Activated CD4-positive, alpha-beta T cell treated with anti-CD3 and anti-CD28 coated beads, Interleukin-2, amount 50 U/mL, for 24 hours (primary cell): ENCODE measurements at places on chromosomes 6 and 20.
A peak's percentile ranks its signal among the peaks of the same experiment; 100 is the strongest.

DNA sequence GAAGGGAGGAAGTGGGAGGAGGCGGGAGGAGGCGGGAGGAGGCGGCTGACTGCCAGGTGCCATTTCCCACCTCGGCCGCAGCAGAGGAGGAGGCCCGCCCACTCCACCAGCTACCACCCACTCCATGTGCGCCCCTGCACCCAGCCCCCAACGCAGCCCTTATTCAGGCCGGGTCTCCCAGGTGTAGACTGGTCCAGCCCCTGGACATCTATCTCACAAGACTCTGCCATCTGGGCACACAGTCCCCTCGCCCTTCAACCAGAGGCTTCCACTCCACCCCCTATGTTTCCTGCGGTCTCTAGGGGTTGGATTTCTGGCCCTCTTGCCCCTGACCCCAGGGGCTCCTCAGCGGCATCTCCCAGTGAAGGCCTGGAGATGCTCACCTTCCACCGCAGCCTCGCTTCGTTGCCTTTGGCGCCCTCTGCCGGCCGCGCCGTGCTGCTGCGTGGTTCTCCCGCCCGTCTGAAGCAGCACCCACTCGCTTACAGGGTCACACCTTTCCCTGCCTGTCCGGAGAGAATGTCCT lies 32.6 kb upstream of the FAM83D start:
- DNase-seq = peak; percentile 71

DNA sequence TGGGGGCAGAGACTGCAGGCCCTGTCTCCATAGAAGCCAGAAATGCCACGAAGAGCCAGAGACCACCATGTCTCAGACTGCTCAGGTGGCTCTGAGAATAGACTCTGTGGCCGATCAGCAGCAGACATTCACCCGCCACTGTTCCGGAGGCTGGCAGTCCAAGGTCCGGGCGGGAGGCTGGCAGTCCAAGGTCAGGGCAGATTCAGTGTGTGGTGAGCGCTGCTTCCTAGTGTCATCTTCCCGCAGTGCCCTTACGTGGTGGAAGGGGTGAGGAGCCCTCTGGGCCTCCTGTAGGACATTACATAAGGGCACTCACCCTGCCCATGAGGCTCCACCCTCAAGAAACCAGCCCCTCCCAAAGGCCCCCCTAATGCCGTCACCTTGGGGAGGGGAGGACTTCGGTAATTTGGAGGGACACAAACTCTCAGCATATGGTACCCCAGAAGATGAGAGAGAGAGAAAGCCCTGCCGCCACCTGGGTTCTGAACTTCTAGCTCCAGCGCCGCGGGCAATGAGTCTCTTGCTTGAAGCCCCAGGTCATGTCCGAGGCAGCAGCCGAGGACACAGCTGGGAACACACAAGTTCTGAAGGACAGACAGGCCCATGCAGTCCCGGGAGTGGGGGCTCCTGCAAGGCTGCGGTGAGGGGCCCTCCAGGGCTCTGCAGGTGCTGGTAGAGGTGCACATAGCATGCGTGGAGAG lies 36.4 kb downstream of the DACT2 start:
- DNase-seq = no peak

GRCh38 chr20:51372176-51372803 lies 170.2 kb downstream of the NFATC2 start:
- peak; percentile 37 for DNase-seq

DNA sequence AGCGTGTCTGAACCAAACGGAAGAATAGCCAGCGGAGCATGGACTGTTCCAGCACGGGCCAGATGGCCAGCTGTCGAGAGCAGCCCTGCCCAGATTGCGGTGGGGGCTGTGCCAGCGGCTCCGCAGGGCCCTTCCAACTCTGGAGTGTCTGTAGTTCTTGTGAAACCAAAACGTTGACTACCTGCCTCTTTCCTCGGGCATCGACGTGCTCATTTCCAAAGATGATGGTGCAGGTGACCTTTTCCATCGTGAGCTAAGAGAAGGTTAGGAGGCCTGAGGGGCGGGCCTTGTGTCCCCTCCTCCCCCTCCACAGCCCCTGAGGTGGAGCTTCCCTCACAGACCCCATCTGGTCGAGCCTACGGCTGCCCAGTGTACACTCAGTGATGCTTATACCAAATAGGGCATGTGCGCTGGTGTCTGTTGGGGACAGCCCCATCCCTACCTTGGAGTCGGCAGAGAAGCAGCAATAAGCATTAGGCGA lies 12.9 kb upstream of the C20orf144 start:
- no peak for DNase-seq

DNA sequence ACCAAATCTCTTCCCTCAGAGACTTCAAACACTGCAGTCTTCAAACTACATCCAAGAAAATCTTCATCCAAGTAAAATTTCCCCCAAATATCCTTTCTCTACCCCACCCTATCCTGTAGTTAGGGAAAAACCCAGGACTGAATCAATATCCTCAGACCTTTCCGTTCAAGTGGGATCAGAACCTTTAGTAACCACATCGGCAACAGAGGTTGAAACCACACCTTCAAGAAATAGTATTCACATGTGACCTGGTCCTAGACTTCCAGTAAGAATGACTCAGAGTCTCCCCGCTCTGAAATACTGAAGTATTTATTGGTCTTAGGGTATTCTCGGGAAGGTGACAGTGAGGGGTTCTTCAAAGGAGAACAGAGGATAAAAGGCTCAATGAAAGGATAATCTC lies 8.7 kb downstream of the HLA-DPA1 start:
- no peak for DNase-seq

GRCh38 chr6:156273065-156273711 lies 504.0 kb upstream of the ARID1B start:
- no peak for DNase-seq

DNA sequence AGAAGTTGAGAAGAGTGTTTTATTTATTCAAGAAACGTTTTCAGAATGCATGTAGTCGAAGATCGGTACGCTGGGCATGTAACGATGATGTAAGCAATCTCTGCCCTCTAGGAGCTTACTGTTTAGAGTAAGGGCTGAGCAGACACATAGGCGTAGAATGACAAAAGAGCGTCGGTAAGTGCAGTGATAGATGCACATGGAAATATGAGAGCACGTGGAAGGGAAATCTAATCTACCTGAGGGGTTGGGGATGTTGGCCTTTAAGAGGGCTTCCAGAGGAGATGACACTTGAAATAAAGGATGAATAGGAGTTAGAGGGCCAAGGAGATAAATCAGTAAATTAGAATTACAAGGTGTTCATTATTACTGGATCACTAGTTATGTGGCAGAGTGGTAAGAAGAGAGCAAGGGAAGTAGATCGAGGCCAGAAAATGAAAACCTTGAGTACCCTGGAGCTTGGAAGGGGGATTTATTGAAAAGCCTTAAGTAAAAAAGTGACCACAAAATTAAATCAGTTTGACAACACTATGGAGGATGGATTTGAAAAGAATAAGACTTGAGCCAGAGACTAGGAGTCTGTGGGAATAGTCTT lies 782 bp downstream of the TRMT11 start:
- DNase-seq = no peak

- no peak for DNase-seq
Observed at GRCh38 chr6:108407904-108408827, 113.3 kb downstream of the AFG1L start.
